HEK293T (cell line): ENCODE measurements at places on chromosomes 4 and X.

- DNase-seq = no peak
Observed at GRCh38 chr4:156766846-156767245, 204.8 kb downstream of the PDGFC start.

DNA sequence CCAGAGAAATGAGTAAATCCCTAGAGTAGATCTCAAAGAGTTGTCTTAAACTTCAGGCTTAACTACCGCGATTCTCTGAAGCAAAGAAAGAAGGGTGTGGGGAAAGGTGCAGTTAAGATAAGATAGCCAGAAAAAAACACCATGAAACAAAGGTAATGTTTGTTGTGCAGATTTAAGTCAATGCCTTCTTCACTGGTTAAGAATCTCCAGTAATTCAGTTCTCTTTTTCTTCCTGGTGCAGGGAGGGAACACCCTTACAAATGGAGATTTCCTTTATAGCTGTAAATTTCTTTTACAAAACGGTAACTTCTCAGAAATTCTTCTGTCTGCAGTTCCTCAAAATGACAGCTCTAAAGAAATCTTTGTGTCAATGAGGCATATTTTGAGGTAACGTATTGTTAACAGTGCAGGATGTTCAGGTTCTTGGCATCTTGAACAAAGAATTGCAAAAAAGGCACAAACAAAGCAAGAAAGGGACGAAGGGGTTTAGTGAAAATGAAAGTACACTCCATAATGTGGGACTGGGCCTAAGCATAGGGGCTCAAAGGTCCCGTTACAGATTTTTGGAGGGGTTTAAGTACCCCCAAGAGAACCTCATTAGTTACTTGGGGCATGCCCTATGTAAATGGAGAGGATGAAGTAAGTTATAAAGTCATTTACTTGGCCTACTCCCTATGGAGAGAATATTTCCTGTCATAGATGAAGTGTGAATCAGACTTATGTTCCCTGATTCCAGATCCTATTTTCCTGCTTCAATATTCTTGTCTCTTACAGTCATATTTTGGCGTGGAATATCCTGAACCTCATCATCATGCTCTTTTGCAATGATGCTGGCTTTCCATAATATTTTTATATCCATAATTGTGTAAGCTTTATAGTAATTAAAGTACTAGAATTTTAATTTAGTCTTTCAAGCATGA lies 492.0 kb downstream of the PCDH11X start:
- DNase-seq = no peak

DNA sequence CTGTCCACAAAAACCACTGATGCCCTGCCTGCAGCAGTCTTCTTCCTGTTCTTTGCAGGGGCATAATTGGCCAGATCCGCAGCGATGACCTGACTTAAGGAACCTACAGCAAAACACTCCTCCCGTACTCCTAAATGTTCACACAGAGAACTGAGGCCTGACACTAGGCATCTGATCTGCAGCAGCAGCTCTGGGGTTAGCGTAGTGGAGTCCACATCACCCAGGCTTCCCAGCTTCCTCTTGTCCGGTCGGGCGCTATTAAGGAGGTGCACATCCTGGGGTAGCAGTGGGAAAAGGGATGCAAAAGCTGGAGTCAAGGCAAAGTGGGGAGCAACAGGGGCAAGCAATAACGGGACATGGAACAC lies 758 bp downstream of the SCFD2 start:
- DNase-seq = peak; percentile 42

GRCh38 chr4:55947912-55948725 lies 626 bp upstream of the CEP135 start:
- no peak for DNase-seq

- no peak for DNase-seq
Observed at GRCh38 chr4:170388255-170388654, 298.5 kb upstream of the AADAT start.

- peak; percentile 37 for DNase-seq
Observed at GRCh38 chr4:123856689-123857545, 460.3 kb downstream of the SPRY1 start.

DNA sequence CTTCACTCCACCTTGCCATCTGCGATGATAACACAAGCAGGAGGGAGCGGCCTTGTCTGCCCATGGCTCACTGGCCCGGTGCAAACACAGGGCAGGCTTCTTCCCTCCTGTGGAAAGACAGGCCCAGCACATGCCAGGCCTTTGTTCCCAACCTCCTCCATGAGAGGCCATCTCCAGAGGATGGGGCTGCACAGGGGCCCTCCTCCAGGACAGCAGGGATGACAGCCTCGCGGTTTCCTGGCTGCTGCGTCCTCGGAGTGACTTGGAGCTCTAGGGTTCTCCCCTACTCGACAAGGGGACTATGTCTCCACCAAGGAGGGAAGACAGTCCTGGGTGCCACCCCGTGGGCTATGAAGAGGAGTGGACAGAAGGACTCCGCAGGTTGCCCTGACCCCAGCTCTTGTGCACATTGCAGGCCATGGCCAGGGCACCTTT lies 21.8 kb downstream of the RNF212 start:
- DNase-seq = no peak

DNA sequence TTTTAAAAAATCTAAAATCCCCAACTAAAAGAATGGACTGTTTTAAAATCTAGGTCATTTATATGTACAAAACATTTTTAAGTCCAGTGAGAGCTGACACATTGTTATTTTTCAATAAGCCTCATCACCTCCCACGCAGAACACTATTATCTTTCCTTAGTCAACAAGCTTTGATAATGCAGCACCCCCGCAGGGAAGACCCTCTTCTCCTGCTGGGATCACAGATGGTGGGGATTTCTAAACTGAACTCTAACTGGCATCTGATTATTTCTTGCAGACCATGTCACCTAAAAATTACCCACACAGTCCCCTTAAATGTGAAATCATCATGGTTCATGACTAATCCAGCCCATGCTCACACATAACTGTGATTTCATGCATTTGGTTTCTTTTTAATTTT lies 11.6 kb downstream of the SYTL4 start:
- no peak for DNase-seq

GRCh38 chrX:70352496-70352895 lies 62.6 kb downstream of the KIF4A start:
- no peak for DNase-seq

GRCh38 chrX:120732879-120733278 lies 103.0 kb upstream of the C1GALT1C1 start:
- no peak for DNase-seq

DNA sequence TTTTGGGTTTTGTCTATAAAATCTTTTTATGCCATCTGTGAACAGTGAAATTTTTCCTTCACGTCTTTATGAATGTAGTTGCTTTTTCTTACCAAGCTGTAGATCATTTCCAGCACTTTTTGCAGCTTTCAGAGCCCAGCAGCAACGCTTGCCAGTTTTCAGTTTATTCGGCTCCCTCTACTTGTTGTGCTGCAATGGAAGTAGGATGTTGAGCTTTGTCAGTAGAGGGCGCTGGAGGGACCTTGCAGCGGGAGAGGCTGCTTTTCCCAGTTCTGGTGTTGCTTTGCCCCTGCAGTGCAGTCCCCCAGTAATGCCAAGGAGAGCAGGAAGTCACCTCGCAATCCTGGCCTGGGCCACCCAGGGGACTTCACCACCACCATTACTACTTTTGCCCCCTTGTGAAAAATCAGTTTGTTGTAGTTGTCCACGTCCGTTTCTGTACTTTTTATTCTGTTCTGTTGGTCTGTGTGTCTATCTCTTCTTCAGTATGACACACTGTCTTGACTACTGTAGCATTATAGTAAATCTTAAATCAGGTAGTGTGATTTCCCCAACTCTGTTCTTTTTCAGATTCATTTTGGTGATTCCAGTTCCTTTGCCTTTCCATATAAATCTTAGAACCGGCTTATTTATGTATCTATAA lies 21.8 kb downstream of the CMC4 start:
- peak; percentile 77 for DNase-seq

DNA sequence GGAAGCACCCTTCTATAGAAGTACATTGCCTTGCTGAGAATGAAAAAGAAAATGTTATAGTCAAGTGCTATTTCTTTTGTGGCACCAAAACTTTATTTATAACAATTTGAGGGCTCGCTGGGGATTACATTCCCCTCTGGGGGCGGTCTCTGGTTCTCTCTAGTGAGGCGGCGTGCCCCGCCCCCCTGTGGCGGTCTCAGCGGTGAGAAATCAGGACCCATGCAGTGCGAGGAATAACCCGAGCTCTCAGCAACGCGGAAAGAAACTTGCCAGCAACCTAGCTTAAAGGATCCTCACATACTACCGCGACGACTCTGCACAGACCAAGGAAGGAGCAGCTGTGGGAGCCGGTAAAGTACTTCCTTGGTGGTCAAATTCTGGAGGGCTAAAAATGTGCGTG lies 83.4 kb upstream of the SHISA3 start:
- no peak for DNase-seq

GRCh38 chr4:88442689-88443191 lies 14.2 kb upstream of the HERC5 start:
- DNase-seq = no peak

GRCh38 chrX:74656079-74656745 lies 41.8 kb upstream of the RLIM start:
- no peak for DNase-seq

- DNase-seq = no peak
Observed at GRCh38 chrX:154775419-154776349, 13.0 kb downstream of the DKC1 start.

GRCh38 chrX:70032792-70033191 lies 16.9 kb downstream of the AWAT2 start:
- DNase-seq = no peak

GRCh38 chr4:56062526-56063145 lies 113.9 kb downstream of the CEP135 start:
- no peak for DNase-seq

GRCh38 chr4:153297116-153297515 lies 47.4 kb upstream of the MND1 start:
- DNase-seq = no peak

- DNase-seq = no peak
Observed at GRCh38 chrX:15785176-15785750, 5.0 kb upstream of the ZRSR2 start.

- DNase-seq = no peak
Observed at GRCh38 chr4:69707807-69708206, 52.6 kb downstream of the SULT1B1 start.

DNA sequence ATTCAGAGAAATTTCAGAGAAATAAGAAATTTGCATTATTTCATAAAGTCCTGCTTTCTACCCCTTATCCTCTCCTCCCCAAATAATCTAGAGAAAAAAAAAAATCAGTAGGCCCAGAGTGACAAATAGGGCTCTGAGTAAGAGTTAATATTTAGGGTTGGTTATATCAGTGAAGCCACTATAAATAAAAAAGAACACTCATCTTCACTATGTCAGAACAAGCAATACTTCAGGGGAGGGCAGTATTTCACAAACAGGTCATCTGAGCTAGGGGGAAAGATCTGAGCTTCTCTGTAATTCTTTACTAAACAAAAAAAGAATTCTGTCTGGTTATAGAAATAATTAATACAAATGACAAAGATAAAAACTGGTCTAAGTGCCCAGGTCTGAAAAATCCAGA lies 39.4 kb downstream of the PDE5A start:
- no peak for DNase-seq

DNA sequence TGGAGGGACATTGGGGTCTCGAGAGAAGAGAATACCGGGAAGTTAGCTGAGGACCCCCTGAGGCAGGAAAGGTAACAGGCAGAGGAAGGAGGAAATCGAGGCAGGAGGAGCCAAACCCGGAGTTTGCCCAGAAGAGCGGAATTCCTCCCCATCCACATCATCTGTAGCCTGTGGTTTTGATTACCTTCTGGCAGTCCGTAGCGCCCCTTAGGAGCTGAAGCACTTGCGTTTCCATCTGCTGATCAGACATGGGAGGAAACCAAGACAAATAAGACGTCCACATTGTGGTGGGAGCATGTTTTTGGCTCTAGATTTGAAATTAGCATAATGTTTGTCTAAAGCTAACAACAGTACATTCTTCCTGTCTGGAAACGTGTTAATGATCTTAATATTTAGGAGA lies 26.8 kb upstream of the HMX1 start:
- DNase-seq = no peak

- no peak for DNase-seq
Observed at GRCh38 chr4:72791054-72791453, 222.0 kb upstream of the ADAMTS3 start.

- DNase-seq = no peak
Observed at GRCh38 chrX:82658492-82658891, 849.6 kb upstream of the POU3F4 start.

- no peak for DNase-seq
Observed at GRCh38 chr4:150072471-150072870, 5.8 kb upstream of the DCLK2 start.

DNA sequence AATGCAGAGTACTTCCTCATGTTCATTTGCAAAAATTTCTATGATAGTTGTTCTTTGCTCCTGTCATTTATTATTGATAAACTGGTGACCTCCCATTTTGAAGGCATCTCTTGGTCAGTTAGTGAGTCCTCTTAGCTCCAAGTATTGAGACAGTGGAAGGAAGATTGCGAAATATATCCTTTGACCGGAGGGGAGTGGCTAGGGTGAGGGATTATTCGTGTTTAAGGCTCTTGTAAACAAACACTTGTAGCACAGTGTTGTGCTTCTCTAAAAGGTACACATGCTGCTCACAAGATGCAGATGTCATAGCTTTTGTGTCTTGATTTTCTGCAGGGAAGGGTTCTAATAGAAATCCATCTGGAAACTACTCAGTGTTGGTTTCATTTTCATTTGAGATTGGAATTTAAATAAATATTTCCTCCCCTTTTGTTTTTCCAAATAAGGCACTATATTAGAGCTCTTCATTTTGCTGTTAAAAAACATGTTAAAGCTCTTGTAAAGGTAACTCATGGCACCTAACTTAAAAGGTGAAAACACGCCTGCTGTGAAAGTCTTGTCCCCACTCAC lies 21.8 kb downstream of the TXLNG start:
- DNase-seq = no peak

DNA sequence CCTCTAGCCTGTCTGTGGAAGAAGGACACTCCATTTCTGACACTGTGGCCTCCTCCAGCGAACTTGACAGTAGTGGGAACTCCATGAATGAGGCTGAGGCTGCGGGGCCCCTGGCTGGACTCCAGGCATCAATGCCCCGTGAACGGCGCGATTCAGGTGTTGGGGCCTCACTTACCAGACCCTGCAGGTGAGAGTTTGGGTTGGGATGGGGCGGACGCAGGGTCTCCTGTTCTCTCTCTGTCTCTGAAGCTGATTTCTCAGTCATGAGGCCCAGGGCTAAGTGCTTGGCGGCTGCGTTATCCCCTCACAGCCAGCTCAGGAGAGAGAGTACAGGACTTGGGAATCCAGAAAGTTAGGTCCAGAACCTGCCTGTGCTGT lies 71.0 kb downstream of the STARD8 start:
- no peak for DNase-seq

GRCh38 chr4:7289589-7289988 lies 97.3 kb downstream of the SORCS2 start:
- no peak for DNase-seq

- no peak for DNase-seq
Observed at GRCh38 chr4:1092983-1093361, 20.4 kb downstream of the RNF212 start.

GRCh38 chr4:8595237-8596087 lies 2.9 kb downstream of the CPZ start:
- no peak for DNase-seq
